ENCODE measurements at places on chromosomes 12 and 14.

DNA sequence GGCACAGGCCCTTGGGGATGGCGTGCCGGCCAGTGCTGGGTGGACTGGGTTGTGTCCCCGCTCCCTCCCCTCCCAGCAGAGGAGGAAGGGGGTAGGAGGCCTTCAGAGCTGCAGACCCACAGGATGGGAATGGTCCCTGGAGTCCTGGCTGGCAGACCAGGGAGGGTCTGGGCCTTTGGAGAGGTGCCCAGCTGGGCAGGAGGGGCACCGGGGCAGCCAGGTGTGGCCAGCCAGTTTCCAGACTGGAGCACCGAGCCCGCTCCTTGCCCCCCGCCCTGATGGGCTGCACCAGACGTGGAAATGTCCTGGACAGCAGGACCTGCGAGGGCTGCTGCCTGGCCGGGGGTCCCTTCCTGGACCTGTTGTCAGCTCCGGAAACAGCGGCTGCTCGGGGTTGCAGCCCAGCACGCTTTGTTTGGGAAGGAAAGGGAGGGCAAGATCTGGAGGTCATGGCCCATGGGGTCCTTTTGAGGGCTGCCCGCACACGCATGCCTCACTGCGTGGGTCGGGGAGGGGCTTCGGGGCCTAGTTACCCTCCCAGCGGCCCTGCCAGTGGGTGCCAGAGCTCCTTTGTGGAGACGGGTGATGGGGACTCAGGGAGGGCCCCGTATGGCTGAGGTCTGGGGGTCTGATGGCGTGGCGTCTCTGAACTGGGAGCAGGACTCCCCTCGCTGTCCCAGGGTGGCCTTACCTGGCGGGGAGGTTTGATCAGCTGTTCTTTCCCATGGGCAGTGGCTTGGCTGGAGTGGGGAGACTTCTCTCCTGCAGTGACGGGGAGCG, 9.1 kb downstream of the KIF26A start:
- DNase-seq, result no peak

DNA sequence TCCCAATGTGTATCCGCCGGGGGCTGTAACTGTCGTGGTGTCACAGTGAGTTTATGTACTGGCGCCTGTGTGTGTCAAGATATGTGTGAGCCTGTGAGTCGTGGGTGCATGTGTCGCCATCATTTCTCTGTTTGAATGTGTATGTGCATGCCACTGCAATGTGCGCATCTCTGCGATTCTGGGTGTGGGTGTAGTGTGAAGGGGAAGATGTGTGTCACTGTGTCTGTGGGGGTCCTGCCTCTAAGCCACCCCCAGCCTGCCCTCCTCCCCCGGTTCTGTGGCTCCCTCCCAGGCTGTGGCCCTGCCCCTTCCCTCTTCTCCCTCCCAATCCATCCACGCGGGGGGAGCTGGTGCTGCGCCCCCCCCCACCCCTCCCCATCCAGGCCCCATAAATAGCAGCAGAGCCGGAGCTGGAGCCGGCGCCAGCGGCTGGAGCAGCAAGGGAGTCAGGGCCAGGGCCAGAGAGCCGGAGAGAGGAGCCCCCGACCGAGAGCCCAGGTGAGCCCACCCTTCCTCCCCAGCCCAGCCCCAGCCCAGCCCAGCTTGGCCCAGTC, at the start of gene CPNE6:
TSS of gene CPNE6 (plus strand) at position 419 of the 554 bp plus-strand sequence. CDS start 1,375 bp downstream, outside the sequence.
- no peak for DNase-seq

GRCh38 chr14:103879570-103880347, 32.4 kb upstream of the PPP1R13B start:
- DNase-seq, result no peak

DNA sequence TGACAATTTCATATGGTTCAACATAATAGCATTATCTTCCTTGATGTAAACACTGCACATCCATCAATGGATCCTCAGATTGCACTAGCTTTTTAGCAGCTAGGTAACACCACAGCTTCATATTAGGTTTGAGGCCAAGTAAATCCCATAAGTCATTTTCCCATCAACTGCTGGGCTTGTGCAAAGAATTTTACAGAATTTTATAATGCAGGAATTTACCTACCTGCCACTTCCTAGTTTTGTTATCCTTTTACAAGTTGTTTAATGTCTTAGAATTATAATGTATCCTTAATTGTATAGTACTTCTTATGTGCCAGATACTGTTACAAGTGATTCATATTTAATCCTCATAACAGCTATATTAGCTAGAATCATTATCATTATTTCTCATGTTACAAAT, 36.4 kb downstream of the CPNE8 start:
- DNase-seq, result no peak

- no peak for DNase-seq
Observed at GRCh38 chr12:57231276-57232021, 1.9 kb downstream of the SHMT2 start.

DNA sequence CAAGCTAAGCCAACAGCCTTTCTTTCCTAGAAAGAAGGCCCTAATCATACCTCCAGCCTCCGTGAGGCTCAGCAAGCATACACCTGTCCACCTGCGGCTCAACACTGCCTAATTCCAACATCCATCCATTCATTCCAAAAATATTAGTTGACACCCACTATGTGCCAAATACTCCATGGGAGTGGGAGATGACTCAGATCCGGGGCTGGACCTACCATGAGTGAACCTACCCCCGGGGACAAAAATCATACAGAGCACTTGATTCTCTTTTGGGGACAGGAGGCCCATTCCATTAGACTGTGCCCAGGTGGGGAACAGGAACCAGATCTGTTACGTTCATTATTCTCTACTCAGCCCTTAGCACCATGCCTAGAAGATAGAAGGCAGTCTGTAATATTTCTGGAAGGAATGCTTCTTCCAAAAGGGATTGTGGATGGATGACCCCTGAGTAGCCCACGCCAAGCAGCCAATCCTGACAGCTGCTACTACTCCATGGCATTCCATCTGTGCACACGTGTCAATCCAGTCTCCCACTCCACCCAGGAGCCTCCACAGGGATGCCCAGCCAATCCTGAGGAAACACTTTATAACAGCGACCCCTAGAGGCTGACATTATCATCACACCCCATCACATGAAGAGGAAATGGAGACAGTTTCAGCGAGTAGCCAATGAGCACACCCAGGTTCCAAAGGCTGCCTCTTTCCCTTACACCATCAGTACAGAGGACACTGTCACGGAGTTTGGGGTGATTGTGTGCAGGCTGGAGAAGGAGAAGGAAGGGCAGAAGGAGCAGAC, 170.7 kb downstream of the ESRRB start:
- no peak for DNase-seq

- no peak for DNase-seq
Observed at GRCh38 chr14:98743536-98743935, 528.5 kb downstream of the BCL11B start.

DNA sequence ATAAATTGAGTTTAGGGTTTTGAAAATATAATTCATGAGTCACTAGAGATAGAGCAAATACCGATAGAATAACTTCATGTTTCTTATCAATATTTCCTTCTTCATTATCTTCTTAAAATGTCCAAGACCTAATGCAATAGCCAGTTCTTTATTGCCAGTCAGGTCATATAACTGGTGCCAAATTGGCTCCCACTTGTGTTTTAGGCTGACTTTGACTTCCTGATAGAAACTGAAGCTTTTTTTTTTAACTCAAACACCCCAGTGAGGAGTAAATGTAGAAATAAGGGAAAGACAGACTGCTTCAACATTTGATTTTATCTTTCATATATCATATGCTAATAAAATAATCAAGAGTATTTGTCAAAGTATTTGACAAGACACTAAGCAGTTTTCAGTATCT, 80.7 kb downstream of the ARMH4 start:
- no peak for DNase-seq

DNA sequence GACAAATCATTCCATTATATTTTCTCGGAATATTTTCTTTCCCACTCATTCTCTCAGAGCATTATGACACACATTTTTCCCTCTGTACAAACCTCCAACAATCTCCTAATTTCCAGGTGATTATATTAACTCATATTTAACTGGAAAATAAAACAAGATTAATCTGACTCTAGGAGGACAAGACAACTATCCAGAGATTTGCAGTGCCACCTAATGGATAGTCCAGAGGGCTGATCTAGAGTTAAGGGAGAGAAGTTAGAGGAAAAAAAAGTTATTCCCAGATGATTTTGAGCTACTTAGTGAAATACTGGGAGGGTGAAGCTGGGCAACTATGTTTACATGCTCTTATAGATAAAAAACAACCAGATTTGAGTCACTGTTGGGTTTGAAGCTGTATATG, 161.7 kb downstream of the ALX1 start:
- no peak for DNase-seq

GRCh38 chr12:64216239-64216638, 5.9 kb downstream of the KICS2 start:
- no peak for DNase-seq

GRCh38 chr12:123404581-123404980, 20.6 kb downstream of the KMT5A start:
- DNase-seq, result no peak

- DNase-seq, result no peak
Observed at GRCh38 chr14:87952307-87953094, 40.5 kb downstream of the GALC start.

DNA sequence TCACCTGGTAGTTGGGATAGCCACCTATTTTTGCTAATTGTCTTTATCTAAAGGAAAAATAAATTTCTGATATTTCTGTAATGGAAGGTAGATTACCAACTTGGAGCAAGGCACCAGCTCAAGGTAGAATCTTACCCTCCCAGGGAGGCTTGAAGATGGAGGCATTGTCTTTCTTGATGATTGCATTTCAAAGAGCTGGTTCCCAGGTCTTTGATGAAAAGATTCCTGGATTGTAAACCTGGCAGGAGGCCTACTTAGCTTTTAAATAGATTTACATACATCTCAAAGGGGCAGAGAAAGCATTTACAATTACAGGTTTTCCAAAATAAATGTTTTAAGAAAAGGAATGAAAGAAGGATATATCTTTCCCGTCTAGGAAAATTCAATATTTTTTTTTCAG, 729.2 kb downstream of the LRFN5 start:
- no peak for DNase-seq

DNA sequence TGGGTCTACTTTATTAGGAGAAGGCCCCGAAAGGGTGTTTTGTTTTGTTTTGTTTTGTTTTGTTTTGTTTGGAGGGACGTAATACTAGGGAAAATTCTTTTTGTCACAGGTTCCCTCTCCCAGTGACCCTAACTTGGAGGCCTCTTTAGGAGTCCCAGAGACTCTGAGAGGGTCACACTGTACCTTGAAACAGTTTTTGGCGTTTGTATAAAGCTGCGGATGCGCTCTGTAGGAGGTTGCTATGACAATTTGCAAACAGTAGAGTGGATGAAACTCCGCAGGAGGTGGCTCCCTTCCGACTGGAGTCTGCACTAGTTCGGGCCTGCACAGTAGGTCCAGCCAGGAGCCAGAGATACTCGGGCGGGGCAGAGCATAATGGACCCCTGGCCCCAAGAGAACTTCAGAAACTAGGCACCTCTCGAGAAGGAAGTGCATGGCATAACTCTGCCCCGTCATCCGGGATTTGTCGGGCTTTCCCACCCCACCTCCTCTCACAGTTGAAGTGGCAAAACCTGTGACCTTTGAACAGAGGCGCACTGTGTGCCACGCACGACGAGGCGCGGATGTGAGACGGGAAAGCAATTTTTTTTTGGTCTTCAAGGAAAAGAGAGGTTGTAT, 1.3 kb upstream of the DYRK2 start:
- DNase-seq, result peak; percentile 9

- no peak for DNase-seq
Observed at GRCh38 chr12:93778306-93778705, 101.1 kb downstream of the CRADD start.

DNA sequence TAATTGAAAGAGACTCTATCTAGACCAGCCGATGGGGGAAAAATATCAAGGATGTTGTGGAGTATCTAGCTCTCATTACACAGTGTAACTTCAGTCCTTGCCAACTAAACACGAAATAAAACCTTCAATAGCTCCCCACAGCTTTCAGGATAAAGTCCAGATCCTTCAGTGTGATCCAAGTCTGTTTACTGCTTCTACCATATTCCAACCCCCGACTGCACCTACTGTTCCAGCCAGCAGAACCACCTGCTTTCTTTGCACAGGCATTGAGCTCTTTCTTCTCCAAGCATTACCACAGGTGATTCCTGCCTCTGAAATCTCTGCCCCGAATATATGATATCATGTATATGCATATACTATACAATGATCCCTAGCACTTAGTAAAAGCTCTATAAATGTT, 2.2 kb upstream of the LRRC23 start:
- DNase-seq, result no peak

- DNase-seq, result no peak
Observed at GRCh38 chr12:13661005-13661887, 320.2 kb downstream of the GRIN2B start.

DNA sequence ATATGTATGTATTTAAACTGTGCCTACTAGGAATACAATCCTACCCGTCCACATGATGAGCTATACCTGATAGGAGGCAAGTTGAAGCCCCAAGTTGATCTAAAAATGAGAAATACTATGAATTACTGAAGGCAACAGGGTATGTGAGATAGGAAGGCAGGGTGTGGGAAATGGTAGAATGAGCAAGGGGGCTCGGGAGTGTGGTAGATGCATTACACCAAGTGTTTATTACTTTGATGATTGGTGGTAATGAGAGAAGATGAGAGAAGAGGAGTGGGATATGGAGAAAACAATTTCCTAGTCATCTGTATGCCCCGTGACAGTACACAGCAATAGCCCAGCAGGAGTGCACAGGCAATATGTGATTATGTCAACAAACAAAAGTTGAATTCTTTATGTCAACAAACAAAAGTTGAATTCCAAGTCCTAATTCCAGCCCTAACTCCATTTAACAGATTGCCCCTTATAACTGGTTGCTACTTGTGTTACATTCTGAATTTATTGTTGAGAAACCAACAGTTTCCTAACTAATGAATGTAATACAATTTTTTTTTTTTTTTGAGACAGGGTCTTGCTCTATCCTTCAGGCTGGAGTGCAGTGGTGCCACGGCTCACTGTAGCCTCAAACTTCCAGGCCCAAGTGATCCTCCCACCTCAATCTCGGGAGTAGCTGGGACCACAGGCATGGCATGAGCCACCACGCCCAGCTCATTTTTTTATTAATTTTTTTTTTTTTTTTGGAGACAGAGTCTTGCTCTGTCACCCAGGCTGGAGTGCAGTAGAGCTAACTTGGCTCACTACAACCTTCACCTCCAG, 2.5 kb downstream of the LPCAT3 start:
- no peak for DNase-seq

DNA sequence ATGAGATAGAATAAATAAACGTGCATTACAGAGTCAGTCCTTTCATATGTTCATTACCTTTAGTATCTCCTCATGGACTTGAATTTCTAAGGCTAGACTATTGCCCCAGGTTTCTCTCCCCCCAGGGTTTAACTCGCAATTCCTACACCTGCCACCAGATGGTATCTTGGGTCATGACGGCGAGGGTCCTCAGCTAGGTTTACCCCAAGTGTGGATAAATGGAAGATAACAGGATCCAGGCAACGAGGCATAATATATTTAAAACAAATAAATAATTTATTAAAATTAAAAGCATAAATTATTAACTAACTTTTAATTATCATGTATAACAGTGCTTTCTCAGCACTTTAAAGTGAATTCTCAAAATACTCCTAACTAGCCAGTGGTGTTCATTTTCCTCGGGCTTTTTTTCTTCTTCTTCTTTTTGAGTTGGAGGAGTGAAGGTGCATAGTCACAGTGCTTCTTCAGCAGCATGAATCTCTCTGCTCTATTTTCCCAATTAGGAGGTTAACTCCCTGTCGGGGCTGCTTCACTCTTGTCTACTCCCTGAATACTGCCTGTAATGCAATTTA, 243.5 kb upstream of the CAND1 start:
- peak; percentile 6 for DNase-seq
